CD4-positive, alpha-beta T cell treated with Interleukin-12 subunit alpha and Interleukin-12 subunit beta, for 1 hour (primary cell): ENCODE measurements at places on chromosomes 3 and 15.

- DNase-seq = no peak
Observed at GRCh38 chr3:142888099-142888480, 793 bp downstream of the PCOLCE2 start.

DNA sequence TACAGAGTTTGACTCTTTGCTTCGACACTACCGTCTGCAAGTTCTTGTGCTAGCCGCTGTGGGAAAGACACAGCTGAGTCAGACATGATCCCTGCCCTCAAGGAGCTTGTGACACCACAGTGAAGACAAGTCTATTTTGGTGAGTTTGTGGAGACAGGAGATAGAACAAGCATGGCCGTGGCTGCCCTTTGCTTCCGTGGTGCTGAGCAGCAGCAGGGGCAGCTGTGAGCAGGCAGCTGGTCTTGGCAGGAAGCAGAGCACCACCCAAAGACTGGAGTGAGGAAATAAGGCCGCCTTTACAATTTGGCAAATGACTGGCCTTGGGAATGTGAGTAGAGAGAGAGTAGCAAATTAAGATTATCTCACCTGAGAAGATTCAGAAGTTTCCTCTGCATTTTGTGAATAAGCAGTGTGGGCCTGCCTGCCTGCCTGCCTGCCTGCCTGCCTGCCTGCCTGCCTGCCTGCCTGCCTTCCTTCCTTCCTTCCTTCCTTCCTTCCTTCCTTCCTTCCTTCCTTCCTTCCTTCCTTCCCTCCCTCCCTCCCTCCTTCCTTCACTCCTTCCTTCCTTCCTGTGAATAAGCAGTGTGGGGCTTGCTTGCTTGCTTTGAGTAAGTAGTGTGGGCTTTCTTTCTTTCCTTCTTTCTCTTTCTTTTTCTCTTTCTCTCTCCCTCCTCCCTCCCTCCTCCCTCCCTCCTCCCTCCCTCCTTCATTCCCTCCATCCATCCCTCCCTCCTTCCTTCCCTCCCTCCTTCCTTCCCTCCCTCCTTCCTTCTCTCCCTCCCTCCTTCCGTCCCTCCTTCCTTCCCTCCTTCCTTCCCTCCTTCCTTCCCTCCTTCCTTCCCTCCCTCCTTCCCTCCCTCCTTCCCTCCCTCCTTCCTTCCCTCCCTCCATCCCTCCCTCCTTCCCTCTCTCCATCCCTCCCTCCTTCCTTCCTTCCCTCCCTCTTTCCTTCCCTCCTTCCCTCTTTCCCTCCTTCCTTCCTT, 1.6 kb upstream of the GCNT3 start:
- DNase-seq = no peak

GRCh38 chr3:28901018-28901417, 379.9 kb upstream of the RBMS3 start:
- DNase-seq = no peak

GRCh38 chr15:99324082-99324620, 72.9 kb downstream of the LRRC28 start:
- no peak for DNase-seq

DNA sequence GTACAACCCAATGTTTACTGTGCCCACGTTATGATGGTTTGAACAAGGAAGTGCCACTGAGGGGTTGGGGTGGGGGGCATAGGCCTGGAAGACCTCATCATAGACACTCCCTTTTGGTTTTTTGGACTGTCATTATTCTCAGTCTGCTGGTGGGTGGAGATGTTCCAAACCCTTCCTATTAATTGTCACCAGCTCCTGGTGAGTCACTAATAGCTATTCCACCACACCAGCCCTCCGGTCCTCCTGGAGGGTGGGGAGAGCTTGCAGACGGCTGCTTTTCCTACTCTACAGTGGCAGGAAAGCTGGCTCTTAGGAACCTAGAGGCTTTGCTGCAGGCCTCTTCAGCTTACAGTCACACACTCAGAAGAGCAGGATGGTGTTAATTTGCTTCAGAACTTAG, 9.0 kb upstream of the COPG1 start:
- no peak for DNase-seq

DNA sequence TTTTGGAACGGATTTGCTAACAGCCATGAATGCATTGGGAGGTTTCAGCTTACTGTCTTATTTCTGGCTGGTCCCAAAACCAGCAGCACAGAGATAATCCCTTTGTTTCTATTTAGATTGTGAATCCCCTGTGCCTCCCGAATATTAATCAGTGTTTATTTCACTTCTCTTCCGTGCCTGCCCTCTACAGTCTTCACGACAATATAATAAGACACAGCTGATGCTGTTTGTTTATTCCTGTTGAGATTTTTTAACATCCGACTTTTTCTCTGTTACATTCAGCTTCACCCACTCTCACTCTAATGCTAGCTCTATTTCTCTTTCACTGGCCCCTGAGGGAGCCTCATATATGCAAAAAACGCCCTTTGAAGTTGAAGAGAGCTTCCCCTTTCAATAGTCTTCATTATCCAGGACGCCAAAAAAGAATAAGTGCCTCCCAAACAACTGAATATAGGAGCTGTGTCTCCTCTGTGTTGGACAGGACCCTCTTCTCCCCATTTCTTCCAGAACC, 995.3 kb downstream of the ROBO2 start:
- no peak for DNase-seq

GRCh38 chr3:14110699-14111098, 14.0 kb downstream of the CHCHD4 start:
- DNase-seq = no peak

- no peak for DNase-seq
Observed at GRCh38 chr3:85142626-85143025, 183.8 kb downstream of the CADM2 start.

DNA sequence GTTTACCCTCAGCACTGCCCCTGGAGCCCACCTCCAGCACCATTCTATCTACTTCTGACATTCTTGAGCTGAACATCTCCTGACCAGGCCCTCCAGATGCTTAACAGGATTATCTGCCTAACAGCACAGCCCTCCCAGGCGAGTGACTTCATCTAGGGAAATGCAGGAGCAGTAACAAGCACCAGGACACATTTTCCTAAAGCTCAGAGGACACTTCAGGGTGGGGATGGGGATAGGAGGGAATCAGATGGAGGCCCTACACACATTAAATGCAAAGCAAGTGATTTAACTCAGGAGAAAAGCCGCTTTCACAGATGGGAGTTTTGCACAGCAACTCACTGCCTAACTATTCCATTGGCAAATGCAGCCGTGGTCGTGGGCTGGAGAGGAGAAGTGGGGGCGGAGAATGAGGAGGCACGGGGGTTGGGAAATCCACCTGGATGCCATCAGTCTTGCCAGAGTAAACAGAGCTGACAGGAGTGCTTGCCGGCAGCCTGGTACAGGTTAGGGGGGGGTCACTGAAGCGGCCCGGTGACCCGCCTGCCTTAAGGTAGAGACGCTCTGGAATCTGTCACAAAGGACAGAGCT, 21.3 kb upstream of the BNC1 start:
- DNase-seq = no peak

DNA sequence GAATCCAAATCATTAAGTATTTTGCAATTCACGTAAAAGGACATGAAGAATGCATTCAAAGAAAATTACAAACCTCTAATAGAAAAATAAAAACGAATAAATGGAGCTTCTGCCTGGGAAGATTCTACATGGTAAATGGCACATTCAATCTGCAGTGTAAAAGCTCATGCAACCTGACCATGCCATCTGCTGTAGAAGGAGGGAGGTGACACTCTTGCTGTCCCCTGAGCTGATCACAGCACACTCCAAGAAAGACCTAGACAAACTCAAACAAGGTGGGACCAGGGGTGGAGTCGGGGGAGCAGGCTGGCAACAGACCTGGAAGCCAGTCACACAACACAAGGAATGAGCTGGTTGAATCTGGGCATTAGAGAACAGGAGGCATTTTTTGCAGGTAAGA, 101.8 kb downstream of the BDH1 start:
- DNase-seq = peak; percentile 7

DNA sequence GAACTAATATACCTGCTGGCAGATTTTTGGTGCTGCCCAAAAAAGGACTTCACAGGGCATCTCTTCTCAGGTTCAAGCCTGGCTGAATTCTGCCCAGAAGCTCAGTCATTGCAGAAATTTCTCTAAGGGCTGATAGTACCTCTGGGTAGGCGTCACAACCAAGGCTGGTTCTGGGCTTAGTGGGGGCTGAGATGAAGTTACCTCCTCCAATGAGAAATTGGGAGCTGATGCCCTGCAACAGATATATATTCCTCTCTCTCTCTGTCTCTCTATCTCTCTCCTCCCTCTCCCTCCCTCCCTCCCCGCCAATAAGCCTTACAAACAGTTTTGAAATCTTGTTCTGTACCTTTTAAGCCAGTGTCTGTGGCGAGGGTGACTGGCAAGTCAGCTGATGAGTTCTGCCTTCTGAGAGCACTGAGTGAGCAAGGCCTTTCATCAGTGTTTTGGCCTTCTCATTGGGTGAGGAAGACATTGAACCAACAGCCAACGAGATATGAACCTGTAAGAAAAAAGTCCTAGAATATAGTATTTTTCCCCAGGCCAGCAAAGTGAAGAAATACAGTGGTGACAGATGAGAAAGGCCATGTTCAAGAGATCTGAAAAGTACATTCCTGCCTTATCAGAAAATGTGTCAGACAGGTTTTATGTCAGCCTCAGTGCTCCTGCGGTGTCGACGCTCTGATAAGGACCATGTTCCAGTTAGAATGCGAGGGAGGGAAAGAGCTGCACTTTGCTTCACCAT, 45.5 kb downstream of the TMEM39A start:
- DNase-seq = no peak

GRCh38 chr3:95356764-95357501, 1294.1 kb downstream of the NSUN3 start:
- DNase-seq = no peak

GRCh38 chr3:178063461-178063860, 472.8 kb upstream of the KCNMB2 start:
- no peak for DNase-seq

GRCh38 chr3:184546252-184546651, 15.3 kb upstream of the EPHB3 start:
- no peak for DNase-seq

GRCh38 chr3:112074616-112075497, 11.3 kb upstream of the C3orf52 start:
- peak; percentile 43 for DNase-seq

GRCh38 chr15:99385865-99386264, 134.6 kb downstream of the LRRC28 start:
- no peak for DNase-seq

DNA sequence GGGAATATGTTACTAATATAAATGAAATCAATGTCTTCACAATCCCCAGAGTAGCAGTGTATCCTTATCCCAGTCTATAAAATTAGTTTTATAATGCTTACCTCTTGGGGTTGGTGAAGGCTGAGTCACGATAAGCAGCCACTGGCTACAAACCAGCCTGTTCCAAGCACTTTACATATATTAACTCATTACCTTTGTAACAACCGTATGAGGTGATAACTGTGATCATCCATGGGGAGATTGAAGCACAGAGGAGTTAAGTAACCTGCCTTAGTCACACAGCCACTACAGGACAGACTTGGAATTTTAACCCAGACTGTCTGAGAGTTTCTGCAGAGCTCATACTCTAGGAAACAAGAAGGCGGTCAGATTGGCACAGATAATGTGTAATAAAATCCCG, 43.3 kb upstream of the MITF start:
- no peak for DNase-seq

GRCh38 chr3:24401811-24402185, 92.9 kb downstream of the THRB start:
- DNase-seq = no peak

DNA sequence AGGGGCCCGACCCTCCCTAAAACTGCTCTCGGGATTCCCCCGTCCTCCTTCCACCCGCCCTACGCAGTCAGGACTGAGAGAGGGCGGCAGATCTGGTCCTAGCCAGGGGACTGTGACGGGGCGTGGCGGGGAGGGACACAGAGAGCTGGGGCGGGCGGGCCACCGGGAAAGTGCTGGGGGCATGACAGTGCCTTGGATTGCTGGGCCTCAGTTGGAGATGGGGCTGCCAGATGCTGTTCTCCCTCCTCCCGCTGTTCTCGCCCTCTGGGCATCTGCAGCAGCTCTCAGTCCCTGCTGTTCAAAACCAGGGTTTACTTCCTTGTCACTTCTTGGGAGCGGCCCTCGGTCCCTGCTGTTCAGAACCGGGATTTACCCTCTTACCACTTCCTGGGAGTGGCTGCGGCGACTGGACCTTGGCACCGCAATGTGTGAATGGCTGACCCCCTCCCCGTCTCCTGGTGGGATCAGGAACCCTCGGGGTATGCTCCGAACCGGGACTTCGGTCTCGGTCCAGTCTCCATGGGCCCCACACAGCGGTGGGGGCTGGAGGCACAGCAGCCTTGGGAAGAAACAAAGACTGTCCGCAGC, 1.8 kb upstream of the RPP25 start:
- DNase-seq = no peak

DNA sequence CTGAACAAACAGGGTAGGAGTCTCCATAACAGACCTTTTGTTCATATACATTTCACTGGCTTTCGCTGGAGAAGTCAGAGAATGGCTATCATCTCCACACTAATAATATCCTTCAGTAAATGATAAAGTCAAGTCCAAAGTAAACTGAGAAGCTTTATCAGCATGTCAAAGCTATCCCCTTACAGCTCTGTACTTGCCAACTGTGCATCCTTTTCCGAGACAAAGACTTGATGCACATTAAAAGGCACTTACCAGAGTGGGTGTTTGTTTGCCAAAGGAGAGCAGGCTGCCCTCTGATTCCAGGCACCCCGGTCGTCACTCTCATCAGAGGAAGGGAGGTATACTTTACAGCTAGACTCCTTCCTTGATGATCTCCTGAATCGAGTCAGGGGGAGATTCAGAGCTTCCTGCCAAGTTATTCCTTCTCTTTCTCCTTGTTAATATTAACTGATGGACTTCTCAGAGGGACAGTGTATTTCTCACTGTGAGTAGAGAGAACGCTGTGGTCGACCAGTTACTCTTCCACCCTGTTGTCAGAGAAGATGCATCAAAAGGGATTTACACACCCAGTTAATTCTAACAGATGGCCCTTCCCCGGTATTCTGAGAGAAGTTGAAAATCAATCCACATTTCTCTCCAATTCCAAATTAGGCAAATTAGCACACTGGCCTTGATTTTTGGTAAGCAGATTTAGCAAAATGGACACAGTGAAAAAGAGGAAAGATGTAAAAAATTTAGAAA, 504.7 kb upstream of the NR2F2 start:
- DNase-seq = no peak

- DNase-seq = peak; percentile 13
Observed at GRCh38 chr3:197031315-197032285, 2.0 kb upstream of the MELTF start.

- no peak for DNase-seq
Observed at GRCh38 chr3:157868196-157868595, 238.0 kb downstream of the SHOX2 start.

- no peak for DNase-seq
Observed at GRCh38 chr3:128374746-128375445, 91.8 kb downstream of the DNAJB8 start.

DNA sequence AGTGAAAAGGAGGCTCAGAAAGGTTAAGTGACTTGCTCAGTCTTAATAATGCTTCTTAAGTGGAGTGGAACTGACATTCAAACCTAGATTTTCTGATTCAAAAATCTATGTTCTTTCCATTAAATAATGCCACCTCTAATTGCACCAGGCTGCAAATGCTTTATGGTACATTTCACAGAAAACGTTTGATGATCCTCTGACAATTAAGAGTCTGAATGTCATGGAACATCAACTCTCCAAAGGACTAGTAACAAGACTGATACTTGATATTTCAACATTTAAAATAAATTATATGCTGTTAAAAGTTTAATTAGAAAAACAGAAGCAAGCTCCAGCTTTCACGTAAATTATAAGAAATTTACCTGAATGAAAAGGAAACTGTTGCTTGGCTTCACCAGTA, 151.5 kb downstream of the TBL1XR1 start:
- DNase-seq = no peak
